ENCODE measurements at places on chromosomes 4 and X.

DNA sequence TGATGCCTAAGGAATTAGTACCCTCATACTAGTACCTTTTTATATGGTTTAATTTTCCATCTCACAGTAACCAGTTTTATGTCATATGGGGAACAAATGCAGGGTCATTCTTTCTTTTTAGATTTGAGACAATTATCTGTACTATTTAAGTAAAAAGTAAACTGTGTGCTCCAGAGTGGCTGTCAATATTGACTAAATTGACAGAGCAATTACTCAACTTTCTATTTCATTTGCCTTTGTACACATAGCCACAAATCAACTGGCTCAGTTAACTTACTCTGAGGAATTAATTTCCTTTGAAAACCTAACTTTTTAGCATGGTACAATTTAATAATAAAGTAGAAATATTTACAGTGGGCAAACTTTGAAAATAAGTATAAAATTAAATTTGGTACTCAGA, 28.5 kb upstream of the TEX13C start:
- DNase-seq = no peak

DNA sequence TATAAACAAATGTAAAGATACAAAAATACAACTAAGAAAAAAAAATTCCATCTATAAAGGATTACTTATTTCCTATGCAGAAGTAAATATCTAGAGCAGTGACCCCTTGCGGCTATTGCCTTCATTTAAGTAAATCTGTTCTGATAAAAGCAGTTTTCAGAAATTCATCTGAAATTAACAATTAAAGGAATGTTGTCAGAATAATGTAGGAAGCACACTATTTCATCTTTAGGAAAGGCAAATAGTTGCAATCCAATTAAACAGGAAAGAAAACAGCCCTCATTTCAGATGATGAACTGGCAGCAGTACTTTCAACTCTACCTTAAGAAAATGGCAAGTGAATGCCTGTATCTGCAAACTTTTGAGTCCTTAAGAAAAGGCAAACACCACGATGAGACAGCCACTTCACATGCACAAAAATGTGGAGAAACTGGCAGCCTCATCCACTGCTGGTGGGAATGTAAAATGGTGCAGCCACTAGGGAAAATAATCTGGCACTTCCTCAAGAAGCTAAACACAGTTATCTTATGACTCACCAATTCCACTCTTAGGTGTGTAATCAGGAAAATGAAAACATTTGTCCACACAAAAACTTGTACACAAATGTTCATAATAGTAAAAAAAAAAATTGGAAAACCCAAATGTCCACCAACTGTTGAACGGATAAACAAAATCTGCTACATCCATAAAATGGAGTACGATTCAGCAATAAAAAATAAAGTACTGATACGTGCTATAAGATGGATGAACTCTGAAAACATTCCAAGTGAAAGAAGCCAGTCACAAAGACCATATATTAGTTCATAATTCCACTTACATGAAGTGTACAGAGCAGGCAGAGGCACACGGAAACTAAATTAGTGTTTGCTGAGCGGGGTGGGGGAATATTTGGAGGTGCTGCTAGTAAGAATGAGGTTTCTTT, 2.0 kb upstream of the THAP9 start:
- no peak for DNase-seq

GRCh38 chr4:4960574-4960973, 58.7 kb downstream of the CYTL1 start:
- DNase-seq = no peak

DNA sequence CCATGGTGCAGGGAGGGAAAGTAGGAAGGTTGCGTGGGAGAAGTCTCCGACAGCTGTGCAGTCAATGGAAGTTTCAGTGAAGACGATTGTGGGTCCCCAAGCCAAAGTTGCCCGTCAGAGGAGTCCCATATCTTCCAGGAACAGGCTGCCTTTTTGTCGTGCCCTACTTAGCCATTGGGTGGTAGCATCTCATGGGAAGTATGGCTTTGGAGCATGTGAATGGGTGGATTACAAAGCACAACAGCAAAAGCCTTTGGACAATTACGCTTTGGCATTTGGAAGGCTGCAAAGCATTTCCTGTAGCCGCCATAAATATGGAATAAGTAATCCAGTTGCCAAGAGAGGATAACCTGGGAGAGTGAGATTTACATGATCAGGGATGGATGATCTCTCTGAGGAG, 300.7 kb upstream of the BOD1L1 start:
- no peak for DNase-seq

DNA sequence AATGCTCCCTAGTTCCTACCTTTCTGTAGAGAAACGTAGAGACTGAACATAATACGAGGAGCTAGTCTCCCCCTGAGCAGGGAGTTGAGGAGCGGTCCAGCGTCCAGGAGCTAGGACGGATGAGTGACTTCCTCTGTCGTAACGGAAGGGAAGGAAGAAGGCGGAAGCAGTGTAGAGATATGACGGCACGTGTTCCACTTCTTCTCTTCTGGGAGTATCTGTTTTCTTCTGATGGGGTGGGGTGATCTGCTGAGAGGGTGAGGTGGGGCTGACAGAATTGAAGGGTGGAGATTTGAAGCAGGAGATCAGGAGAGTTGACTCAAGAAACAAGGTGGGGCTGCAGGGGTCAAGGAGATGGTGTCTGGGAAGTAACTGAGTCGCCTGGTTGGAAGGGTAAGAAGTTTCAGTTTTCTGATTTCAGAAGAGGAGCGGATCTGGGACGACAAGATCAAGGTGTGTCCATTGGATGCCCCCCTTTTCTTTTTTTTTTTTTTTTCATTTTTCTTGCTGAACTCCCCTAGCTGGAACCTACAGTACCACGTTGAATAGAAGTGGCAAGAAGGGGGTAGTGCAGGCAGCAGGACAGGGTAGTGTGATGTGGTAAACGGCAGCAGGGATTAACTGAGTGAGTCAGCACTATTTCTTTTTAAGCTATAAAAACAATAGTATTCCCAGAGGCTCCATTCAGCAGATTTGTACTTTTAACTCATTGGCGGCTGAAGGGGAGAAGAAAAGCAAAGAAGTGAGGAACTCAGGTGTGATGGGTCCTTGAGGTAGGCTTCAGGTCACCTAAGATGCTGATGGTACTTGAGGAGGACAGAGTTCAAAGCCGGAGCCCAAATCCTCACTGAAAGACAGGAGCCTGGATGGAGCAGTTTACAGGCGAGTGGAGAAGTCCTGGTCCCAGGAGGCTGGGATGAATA, 50.8 kb upstream of the SETD7 start:
- DNase-seq = no peak

- DNase-seq = no peak
Observed at GRCh38 chrX:115652221-115652620, 91.2 kb downstream of the PLS3 start.

- no peak for DNase-seq
Observed at GRCh38 chrX:8034058-8034457, 106.8 kb upstream of the PNPLA4 start.

DNA sequence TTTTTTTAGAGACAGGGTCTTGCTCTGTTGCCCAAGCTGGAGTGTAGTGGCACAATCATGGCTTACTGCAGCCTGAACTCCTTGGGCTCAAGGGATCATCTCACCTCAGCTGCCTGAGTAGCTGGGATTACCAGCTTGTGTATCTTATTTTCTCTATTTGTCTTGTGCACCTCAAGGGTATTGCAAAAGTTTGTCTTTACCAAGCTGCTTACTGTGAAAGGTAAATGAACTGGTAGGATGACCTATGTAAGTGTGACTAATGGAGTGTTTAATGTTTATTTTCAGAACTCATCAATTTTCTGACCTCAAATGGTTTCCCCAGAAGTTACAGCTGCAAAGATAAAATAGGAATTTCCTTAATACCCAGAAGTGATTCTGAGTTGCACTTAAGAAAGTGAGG, 5.3 kb upstream of the FGA start:
- no peak for DNase-seq

- no peak for DNase-seq
Observed at GRCh38 chr4:97987019-97987648, 156.1 kb downstream of the STPG2 start.

DNA sequence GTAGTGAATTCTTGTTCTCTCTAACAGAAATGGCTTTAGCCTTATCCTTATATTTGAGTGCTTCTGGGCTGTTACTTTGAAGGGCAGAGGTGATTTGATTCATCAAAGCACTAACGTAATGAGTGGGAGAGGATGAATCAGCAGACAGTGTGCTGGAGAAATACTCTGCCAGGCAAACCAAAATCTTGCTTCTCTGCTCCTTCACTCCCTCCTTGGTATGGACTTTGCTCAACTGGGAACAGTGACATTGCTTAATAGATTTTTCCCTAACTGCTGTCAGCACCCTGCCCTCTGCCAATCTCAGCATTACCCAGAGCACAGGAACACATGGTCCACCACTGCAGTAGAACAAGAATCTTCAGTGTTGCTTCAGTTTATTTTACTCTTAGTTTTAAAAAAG, 56.0 kb downstream of the PDLIM5 start:
- no peak for DNase-seq
